ENCODE measurements at places on chromosomes 12 and 14.

GRCh38 chr12:122861587-122861970 lies 26.3 kb downstream of the HIP1R start:
- no peak for DNase-seq

DNA sequence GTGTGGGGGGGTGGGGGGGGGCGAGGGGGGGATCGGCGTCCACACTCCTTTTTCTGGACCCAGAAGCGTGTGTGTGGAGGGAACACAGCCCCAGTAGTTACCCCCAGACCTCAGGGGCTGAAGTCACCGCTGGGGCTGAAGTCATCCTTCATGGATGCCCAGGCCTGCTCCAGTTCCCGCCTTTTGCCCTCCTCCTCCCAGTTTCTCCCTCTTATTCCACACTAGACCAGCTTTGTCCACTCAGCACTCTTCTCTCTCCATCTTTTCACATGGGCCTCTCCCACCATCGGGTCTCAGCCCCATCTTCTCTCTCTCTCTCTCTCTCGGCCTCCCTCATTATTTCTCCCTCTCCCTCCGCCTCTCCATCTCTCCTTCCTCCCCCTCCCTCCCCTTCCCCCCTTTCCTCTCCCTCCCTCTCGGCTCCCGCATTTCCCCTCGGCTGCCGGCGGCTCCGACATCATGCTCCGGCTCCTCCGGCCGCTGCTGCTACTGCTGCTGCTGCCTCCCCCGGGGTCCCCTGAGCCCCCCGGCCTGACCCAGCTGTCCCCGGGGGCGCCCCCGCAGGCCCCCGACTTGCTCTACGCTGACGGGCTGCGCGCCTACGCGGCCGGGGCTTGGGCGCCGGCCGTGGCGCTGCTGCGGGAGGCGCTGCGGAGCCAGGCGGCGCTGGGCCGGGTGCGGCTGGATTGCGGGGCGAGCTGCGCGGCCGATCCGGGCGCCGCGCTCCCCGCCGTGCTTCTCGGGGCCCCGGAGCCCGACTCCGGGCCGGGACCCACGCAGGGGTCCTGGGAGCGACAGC lies at the start of gene P3H3:
Gene P3H3 (plus strand): TSS at position 426 of the 799 bp plus-strand sequence. CDS start 34 bp downstream, at position 460.
- DNase-seq, result peak; percentile 71

DNA sequence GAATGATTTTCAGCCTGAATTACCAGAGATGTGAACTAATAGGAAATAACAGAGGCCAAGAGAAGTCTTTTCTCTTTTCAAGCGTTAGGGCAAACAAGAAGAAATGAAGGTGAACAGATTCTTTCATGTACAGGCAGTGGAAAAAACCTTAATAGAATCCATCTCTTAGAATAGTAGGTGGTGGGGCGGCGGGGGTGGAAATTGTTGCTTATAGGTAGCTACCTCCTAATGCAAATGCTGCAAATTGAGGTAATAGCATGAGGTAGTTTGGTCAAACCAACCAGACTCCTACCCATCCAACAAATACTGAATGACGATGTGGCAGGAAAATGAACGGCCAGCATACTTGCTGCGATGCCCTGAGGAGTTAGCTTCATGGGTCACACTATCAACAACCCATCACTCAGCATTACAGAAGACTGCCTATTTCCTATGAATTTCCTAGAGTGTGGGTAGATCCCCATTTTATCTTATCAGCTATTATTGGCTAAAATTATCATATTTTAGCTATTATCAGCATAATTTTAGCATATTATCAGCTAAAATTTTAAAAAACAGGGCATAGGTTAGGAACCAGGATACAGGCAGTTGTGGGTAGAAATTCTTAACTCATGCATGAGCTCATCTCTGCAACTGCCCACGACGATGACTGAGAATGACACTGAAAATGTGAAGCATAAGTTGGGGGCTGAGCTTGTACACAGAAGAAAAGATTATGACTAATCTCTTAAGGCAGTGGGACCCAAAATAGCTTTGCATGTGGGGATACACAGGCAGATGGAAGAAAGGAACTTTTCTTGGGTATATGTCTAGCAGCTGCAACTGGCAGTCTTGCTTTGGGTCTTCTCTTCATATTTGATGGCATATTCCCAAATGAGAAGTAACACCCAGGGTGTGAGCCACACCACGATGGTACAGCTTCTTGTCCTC lies 68.7 kb downstream of the NIN start:
- DNase-seq, result no peak

DNA sequence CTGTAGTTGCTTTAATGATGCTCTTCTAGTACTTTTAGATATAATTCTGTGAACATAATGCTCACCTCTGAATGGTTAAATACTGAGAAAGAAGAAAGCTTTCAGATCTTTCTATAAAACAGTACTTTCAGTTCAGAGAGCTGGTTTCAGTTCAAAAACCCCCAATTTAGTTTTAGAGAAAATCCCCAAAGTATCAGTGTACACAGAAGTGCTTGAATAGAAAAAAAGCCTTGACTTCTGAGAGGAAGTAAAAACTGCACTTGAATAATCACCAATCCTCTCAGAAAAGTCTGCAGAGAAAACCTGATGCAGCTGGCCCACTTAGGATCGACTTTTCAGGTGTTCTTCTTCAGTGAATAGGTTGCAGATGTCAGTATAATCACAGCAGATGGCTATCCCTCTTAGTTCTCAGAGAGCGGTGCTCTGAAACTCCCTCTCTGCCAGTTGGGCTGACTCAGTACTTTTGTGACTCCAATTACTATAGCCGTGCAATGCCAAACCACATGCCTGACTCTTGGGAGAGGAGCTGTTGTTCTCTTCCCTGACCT lies 616.3 kb downstream of the LRFN5 start:
- DNase-seq, result no peak

DNA sequence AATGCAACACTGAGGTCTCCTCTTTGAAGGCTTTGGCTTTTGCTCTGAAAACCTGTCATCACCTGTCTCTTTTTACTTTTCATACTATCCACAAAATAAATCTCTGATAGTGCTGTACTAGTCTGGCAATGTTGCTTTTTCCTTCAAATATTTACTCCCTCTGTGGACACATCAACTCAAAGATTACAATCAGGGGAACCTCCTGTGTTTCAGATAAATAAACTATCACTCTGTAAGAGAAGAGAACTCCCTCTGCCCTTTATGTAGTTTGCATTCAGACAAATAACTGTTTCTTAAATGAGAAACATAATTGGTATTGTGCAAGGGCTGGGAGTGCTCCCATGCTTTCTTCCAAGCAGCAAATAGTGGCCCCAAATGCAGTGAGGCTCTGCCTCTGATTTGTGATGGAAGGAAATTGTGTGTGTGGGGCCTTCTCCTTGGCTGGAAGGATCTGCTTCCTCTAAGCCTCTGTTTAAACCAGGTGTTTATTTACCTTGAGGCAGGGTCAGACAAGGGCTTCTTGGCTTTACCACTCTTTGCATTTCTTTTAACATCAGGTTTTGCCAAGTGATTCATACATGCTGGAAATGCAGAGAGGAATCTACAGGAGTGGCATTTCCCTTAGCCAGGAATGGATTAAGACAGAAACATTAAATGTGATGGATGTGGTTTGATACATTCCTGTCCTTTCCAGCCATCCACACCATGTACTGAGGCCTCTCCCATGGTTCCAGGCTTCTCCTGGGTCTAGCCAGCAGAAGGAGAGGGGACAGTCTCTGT lies 69.0 kb downstream of the AKAP6 start:
- peak; percentile 22 for DNase-seq

DNA sequence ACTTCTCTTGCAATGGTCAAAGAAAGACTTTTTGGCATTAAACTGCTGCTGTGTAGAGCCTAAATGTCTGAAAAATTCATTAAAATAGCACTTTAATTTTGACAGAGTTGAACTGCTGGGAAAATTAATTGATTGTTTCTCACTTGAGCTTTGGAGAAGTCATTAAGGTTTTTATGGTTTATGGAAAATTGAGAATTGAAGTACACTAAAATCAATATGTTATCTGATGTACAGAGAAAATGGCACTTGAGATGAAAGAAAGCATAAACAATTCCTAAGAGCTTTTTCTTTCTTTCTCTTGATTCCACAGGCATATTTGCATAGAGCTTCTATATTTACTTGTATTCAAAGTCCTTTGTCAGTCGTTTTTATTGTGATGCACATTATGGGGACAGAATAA lies 188.5 kb upstream of the CAND1 start:
- no peak for DNase-seq

DNA sequence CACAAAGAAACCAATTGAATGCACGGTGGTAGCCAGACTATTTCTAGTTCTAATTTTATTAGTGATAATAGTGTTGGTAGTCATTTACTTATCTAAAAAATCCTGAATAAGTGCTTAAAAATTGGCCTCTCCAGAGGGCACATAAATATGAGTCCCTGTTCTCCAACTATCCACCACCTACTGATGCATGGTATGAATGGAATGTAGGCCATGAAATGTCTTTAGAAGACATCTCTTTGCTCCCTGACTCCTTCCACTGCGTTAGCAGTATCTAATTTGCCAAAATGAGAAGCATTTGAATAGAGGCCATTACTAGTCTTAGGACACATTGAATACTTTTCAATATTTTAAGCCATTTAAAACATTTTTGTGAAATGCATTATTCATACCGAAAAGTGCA lies 261.7 kb downstream of the LRFN5 start:
- no peak for DNase-seq

DNA sequence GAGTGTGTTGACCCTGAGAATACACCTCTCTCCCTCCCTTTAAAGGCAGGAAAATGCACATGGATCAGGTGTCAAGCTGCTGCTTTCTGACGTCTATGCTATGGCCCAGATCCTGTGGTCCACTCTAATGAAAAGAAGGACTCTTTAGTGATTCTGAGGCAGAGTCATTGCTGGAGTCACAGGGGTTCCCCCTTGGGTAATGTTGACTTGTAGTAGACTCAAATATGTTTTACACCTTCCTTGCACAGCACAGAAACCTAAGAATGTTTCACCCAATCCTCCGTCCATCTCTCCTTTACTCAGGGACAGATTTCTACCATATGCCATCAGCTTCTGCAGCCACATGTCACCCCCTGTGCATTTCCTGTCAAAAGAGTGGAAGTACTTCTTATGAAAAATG lies 525.4 kb downstream of the TMEM121 start:
- no peak for DNase-seq

DNA sequence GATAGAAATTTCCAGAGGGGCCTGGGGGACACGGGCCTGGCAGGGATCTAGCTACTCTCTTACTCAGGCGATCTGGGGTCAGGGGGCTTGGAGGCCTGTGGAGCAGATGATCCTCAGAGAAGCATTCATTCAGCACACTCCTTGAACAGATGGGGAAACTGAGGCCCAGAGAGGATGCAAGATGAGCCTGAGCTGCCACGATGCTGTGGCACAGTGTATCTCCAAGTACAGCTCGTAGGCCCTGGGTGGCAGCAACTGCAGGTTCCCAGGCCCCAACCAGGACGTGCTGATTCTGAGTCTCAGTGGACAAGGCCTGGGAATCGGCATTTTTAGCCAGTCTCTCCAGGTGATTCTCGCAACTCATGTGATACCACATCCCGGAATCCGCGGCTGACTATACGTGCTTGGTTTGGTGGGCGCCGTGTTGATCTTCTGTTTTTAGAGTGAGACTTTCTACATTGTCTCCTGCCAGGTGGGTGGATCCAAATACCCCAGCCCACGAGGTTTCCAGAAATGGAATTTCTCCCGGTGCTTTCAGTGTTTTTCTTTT lies 22.5 kb downstream of the ADGRD1 start:
- no peak for DNase-seq

DNA sequence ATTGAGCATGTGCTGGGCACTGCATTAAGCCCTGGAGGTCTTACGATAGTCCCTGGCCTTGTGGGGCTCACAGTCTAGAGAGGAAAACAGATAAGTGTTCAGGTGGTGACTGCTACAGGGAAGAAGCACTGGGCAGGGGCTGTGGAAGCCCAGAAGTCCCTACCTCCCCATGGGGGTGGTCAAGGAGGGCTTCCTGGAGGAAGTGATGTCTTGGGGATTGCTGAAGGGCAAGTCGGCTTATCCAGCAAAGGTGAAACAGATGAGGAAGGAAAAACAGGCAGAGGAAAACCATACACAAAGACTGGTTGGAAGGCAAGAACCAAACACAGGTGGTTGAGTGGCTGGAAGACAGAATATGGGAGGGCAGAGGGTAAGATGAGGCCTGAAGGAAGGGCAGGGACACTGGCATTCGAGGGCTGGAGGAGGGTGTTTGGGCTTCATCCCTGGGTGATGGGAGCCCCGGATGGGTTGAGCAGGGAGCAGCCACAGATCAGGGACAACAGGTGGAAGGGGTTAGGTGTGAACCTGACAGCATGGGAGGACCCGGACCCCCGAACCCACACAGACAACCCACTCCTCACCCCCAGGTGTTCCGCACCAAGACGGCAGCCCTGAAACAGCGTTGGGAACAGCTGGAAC lies 2.8 kb downstream of the CFAP73 start:
- DNase-seq, result no peak

DNA sequence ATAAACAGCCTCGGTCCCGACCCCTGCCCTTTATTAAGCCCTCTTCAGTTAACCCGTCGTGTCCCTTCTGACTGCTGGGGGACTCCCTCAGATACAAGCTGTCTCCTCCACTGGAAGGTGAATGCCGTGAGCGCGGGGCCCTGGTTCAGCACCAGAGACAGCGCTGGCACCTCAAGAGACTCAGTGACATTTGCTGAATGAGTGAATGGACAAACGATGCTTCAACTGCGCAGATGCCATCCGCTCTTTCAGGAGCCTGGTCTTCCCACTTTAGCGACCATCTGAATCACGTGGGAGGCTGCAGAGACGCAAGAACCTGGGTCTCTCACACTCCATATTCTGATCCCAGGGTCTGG lies 92.6 kb upstream of the SFSWAP start:
- DNase-seq, result no peak

DNA sequence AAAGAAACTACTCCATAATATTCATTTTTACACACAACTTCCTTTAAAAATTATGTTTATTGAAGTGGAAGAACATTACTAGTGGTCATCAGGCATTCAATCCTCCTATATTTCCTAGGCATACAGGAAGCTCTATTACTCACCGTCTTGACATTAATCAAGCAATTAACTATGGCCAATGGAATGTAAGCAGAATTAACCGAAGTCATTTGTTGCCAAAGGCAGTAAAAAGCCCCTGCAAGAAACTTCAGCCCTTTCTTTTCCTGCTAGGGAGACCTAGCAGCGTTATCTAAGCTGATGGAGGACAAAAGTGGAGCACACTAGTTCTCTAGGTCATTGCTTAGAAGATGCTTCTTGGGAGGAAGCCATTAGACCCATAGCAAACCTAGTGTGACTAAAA lies 399.6 kb downstream of the KCNH5 start:
- no peak for DNase-seq

- DNase-seq, result no peak
These were observed 7.4 kb upstream of the B4GALNT1 start for GRCh38 chr12:57640175-57641042.

GRCh38 chr12:128276471-128276870 lies 9.5 kb downstream of the TMEM132C start:
- no peak for DNase-seq

- no peak for DNase-seq
These were observed 319.4 kb downstream of the VRK1 start for GRCh38 chr14:97116546-97116945.
